ENCODE measurements at places on chromosomes 5 and 9. TPM values are rescaled to one million over a fixed set of nuclear protein-coding genes. Genes with fewer than 3 reads are reported as not detected.

EGR1 gene
- 0.90 TPM for total RNA-seq

PRR7 gene
- total RNA-seq, result 2.2 TPM

MCTP1 gene
- 38.8 TPM for total RNA-seq

RPP25L gene
- 17.7 TPM for total RNA-seq

GABRA1 gene
- not detected for total RNA-seq

SLC36A3 gene
- total RNA-seq, result not detected

Data from dermis microvascular lymphatic vessel endothelial cell (primary cell).